Effector CD4-positive, alpha-beta T cell (primary cell): ENCODE measurements at places on chromosomes 1 and 21.
A peak's percentile ranks its signal among the peaks of the same experiment; 100 is the strongest.

DNA sequence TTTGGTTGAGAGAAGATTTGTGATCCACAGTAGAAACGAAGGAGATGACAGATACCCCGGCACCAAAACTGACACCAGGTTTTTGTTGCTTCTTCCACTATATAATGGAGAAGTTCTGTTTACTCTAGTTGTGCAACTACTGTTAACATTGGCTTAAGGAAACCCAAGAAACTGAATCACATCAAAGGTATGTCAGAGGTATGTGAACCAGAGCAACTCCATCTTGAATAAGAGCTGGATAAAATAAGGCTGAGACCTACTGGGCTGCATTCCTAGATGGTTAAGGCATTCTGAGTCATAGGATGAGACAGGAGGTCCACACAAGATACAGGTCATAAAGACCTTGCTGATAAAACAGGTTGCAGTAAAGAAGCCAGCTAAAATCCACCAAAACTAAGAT, 173.7 kb upstream of the CAMK1G start:
- DNase-seq = no peak

DNA sequence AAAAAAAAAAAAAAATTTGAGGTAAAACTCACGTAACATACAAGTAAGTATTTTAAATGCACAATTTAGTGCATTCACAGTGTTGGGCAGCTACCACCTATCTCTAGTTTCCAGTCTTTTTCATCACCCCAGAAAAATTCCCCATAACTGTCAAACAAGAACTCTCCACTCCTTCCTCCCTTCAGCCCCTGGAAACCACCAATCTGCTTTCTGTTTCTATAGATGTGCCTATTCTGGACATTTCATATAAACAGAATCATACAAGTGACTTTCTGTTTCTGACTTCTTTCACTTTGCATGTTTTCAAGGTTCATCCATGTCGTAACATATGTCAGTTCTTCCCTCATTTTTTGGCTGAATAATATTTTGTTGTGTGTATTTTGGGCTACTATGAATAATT, 24.9 kb upstream of the ETS2 start:
- no peak for DNase-seq

DNA sequence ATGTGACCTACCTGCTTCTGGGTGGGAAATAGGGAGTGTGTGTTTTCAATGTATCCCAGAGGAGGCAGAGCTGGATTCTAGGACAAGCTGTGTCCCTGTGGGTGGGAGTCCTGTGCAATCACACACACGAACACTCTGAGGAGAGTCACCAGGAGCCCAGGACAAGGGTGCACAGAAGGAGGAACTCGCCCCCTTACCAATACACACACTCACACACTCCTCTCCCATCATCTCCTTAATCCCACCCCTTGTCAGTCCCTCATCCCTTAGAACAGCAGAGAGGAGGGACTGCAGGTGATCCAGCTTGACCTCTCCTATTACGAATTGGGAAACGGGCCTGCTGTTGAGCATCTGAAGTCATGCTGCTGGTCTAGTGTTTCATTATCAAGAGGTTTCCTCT, 8.5 kb upstream of the MYBPHL start:
- no peak for DNase-seq

- no peak for DNase-seq
Observed at GRCh38 chr1:163774978-163775620, 453.3 kb downstream of the NUF2 start.

DNA sequence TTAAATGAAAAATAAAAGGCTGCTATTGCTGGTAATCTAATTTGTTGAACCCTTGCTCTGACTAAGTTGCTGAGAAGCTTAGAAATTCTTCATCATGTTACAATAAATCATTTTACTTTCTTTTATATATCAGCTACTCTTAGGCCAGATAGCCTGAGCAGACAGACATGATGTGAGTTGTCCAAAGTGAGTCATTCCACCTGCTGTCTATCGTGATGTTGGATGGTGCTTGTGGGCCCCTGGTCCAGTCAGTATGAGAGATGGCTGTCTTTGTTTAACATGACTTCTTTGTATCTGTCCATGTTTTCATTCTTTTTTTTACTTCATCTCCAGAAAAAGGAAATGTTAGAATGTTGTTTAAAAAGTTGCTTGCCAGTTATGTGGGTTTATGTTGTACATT, 188.8 kb downstream of the ADGRL2 start:
- DNase-seq = no peak

DNA sequence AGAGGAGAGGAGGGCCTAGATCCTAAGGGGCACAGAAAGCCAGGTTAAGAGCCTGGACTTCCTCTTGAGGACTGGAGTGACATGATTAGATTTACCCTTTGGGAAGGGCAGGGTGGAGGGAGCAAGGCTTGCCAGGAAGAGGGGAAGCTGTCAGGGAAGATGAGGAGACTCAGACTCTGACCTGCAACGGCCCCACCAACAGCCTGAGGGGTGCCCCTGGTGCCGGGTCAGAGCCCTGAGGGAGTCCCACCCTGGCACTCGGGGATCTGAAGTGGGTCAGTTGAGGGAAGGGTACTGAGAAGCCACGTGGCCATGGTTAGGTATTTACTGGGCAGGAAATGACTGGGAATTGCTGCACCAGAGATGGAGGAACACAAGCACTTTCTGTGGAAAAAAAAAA, 9.8 kb downstream of the ECE1 start:
- DNase-seq = no peak

DNA sequence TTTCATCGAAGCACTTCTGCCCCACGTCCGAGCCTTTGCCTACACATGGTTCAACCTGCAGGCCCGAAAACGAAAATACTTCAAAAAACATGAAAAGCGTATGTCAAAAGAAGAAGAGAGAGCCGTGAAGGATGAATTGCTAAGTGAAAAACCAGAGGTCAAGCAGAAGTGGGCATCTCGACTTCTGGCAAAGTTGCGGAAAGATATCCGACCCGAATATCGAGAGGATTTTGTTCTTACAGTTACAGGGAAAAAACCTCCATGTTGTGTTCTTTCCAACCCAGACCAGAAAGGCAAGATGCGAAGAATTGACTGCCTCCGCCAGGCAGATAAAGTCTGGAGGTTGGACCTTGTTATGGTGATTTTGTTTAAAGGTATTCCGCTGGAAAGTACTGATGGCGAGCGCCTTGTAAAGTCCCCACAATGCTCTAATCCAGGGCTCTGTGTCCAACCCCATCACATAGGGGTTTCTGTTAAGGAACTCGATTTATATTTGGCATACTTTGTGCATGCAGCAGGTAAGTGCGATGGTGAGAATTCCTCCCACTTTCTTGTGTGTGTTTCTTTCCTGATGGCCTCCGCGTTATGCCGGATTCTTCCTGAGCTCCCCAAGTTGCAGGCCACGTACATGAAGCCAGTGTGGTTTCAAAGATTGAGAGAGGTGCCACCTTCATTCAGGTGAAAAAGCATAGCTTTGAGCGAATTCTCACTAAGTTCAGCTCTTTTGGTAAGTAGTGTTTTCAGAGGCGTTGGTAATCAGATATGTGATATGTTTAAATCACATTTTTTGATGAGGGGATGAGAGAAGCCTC, 6.0 kb downstream of the NFIA start:
- DNase-seq = no peak

GRCh38 chr1:119924948-119925898, 28.9 kb upstream of the ADAM30 start:
- DNase-seq = no peak

- no peak for DNase-seq
Observed at GRCh38 chr1:52060822-52061221, 4.7 kb downstream of the BTF3L4 start.

DNA sequence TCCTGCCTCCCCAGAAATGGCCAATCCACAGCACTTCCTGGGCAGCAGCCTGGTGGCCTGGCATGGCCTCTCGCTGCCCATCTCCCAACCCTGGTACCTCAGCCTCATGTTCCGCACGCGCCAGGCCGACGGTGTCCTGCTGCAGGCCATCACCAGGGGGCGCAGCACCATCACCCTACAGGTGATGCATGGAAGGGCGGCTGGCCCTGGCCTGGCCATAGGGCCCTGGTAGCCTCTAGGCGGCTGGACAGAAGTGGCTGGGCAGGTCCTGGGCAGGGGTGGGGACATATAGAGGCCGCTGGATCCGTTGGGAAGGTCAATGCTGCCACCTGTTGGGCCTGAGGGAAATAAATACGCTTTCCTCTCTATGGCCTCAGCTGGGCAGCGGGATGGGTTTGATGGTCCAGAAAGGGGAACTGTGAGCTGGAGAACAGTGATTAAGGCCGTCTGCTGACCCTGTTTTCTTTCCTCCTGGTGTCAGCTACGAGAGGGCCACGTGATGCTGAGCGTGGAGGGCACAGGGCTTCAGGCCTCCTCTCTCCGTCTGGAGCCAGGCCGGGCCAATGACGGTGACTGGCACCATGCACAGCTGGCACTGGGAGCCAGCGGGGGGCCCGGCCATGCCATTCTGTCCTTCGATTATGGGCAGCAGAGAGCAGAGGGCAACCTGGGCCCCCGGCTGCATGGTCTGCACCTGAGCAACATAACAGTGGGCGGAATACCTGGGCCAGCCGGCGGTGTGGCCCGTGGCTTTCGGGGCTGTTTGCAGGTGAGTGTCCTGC, 14.4 kb downstream of the CELSR2 start:
- peak; percentile 70 for DNase-seq

- no peak for DNase-seq
Observed at GRCh38 chr1:233485809-233486398, 128.0 kb upstream of the KCNK1 start.

DNA sequence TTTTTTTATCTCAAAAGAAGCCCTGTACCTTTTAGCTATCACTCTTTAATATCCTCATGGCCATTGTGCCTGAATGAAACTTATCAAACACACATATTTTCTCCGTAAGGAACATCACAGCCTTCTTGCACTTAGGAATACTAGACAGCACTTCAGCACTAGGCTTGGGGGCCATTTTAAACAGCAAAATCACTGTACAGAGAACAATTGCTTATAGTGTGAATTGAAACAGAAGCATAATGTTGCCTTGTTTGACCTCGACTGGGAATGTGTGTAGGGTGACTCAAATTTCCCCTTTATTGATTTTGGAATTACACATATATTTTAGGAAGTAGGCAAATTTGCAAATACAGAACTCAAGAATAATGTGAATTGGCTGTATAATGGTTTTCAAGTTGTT, 36.4 kb downstream of the KYAT3 start:
- no peak for DNase-seq

GRCh38 chr1:56434740-56435139, 144.6 kb downstream of the PLPP3 start:
- no peak for DNase-seq

DNA sequence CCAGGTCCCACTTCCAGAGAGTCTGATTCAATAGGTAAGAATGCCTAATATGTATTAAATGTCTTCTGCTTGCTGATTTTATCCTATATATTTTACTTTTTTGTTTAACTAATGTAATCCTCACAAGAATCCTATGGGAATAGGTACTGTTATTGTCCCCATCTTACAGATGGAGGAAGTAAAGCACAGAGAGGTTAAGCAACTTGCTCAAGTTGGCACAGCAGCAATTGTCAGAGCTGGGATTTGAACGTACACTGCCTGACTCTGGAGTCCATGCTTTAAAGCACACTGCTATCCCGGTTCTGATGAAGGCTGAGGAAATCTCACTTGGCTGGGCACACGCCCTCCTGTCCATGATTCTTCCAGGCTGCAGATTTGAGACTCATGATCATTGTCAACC, 62.8 kb downstream of the IGSF21 start:
- DNase-seq = no peak
